ENCODE measurements at places on chromosomes 2 and 18.

- DNase-seq, result no peak
These were observed 57.7 kb upstream of the SLC1A4 start for GRCh38 chr2:64931246-64932115.

GRCh38 chr2:50241282-50241681 is 790.6 kb downstream of the NRXN1 start:
- no peak for DNase-seq

GRCh38 chr2:171822525-171823322 is 71.3 kb downstream of the SLC25A12 start:
- DNase-seq, result no peak

- no peak for DNase-seq
These were observed 11.9 kb downstream of the IL18R1 start for GRCh38 chr2:102367331-102367971.

GRCh38 chr2:32977228-32977758 is 30.5 kb downstream of the LTBP1 start:
- no peak for DNase-seq

- no peak for DNase-seq
These were observed 451.3 kb upstream of the VWC2L start for GRCh38 chr2:213959589-213959988.

DNA sequence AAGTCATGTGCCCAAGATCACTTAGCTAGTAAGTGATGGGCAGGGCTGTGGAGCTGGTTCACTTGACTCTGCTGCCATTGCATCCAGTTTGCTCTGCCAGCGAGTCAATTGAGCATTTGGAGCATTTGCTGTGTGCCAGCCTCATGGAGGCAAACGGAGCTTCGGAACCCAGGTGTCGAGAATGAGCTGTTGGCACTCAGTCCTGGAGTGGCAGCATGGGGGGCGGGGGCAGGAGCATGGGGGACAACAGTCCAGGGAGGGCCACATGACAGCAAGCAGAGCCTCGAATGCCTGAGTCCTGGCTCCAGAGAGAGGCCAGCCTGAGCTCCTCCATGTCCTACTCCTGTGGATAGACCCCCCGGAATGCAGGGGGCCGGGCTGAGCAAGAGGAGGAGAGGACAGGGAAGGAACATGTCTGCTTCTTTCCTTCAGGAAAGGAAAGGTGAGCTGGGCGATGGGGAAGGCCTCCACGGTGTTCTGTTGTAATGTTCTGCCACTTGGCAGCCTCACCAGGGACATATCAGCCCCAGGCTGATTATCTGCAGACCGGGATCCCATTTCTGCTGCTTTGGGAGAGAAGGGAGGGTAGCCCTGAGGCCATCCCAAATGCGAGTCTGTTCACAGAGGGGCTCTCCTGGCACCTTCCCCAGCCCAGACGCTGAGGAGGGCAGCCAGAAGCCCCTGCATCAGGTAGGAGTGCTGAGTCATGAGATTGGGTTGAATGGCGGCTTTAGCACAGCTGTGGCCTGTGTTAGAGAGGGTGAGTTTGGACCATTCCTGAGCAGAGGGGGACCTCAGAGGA is 59.6 kb downstream of the HPCAL1 start:
- DNase-seq, result no peak

GRCh38 chr2:96138179-96139145 is at the start of gene ASTL:
TSS of gene ASTL (minus strand) at chr2:96138502. CDS start at chr2:96138436, 66 bp downstream.
- DNase-seq, result no peak

DNA sequence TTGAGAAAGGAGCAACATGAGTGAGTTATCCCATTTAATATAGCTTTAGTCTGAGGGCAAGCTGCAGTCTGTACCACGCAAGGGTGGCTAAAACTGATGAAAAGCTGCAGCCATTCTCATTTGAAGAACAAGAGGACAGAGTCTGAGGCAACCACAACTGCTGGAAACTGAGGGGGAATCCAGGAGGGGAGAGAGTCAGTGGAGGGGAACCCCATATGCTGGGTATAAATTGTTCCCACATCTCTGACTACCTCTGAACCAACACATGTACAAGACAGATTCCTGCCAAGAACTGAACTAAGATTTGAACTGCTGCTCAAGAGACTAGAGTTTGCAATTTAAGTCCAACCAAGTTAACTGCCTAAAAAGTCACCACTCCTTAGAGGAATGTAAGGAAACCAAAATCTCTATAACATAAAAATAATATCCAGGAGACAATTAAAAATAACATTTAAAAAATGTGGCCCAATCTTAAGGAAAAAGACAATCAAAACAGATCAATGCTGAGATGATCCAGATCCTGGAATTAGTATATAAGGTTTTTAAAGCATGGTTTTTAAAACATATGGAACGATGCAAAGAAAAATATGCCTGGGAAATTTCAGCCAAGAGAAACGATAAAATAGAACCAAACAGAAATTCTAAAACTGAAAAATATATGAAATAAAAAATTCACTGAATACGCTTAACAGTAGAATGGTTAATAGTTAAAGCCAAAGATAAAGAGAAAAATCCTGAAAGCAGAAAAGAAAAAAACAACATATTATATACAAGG is 11.2 kb downstream of the CWC22 start:
- no peak for DNase-seq

DNA sequence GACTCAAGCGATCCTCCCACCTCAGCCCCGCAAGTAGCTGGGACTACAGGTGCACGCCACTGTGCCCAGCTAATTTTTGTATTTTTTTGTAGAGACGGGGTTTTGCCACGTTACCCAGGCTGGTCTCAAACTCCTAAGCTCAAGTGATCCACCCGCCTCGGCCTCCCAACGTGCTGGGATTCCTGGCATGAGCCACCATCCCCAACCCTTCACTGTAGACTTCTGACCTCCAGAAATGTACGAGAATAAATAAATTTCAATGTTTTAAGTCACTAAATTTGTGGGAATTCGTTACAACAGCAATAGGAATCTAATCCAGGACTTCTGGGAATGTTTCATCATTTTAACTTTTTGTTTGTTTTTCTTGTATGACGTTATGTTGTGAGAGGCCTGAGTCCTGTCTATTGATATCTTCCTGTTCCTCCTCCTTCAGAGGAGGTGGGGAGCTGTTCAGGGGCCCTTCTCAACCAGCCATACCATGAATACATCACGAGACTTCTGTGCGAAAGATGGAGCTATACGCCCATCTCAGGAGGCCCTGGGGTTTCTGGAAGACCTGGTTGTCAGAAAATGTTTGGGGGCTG is 40.0 kb downstream of the TEX44 start:
- no peak for DNase-seq

GRCh38 chr2:1987379-1987778 is 243.1 kb upstream of the PXDN start:
- no peak for DNase-seq

DNA sequence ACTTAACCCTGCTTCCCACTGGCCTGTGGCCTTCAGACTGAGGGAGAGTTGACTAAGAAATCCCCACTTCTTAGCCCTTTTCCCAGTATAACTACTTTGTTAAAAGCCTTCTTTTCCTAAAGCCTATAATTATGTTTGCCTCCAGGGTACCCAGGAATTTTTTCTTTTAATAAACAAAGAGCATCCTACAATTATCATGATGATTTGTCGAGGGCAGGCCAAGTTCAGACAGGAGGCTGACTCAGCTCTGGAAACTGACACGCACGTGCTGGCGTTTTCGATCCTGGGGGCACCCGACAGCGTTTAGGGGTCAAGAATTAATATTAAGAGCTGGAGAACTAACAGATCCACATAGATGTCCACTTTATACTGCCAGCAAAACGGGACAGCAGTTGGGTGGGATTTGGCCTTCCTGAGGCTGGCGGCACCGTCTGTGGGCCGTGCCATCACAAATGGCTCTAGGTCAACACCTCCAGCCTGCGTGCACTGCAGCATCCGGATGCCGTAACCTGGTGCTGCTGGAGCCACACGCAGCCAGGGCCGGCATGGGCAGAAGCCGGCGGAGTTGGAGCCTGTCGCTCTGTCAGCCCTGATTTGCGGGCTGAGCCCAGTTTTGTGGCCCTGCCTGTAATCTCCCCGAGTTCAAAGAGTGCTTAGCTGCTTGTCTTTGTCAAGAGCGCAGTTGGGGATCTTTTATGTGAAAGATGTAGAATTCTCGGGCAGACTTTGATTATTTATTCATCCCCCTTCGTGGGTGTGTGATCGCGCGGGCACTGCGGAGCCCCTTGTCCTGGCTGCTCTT is 191.0 kb downstream of the GLI2 start:
- DNase-seq, result no peak

GRCh38 chr18:67151366-67151765 is 365.2 kb downstream of the DSEL start:
- DNase-seq, result no peak

DNA sequence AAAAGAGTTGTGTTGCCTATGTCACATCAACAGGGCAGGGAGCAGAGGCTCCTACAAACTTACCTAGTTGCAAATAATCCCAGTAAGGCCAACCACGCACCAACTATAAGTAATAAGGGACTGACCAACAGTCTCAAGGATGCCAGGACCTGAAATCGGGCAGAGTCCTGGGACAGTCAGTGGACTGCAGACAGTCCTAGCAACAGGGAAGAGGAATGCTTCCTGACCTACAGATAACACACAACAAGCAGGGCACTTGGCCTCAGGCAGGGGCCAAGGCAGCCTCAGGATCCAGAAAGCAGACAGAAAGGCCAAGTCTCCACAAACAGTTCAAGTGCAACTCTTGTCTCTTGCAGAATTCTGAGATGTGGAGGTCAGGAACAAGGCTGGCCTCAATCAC is 56.2 kb downstream of the GALNT14 start:
- no peak for DNase-seq

GRCh38 chr2:222769446-222769845 is 91.4 kb upstream of the ACSL3 start:
- DNase-seq, result no peak

GRCh38 chr2:182715121-182715891 is 751 bp upstream of the DNAJC10 start:
- no peak for DNase-seq

DNA sequence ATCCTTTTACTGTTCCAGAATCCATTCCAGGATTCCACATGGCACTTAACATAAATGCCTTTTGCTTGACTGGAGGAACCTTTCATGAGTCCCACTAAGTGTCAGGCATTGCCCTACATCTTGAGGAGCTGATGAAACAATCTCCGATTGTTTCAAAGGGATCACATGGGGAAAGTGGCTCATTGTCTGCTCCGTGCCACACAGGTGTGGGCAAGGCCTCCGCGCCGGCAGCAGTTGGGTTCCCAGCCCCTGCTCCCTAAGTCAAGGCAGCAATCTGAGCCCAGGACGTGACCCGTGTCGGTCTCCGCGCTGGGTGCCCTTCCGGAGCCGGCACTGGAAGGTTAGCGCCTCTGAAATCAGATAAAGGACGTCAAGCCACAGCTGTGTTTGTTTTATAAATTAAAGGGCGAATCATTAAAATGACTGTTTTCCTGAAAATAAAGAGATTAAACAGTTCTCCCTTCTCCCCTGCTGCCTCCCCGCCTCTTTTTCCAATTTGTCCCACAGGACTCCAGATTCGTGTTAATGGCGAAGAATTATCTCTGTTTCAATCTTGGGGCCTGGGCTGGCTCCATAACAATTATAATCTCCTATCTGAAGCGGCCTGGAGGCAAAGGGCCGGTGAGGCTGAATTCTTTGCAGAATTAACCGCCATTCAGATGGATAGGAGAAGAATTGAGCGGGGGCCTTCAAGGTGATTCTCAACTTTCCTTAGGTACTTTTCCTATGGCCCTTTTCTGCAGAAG is 84.3 kb upstream of the FZD7 start:
- no peak for DNase-seq

- no peak for DNase-seq
These were observed 44.9 kb upstream of the ASB18 start for GRCh38 chr2:236308855-236309668.

DNA sequence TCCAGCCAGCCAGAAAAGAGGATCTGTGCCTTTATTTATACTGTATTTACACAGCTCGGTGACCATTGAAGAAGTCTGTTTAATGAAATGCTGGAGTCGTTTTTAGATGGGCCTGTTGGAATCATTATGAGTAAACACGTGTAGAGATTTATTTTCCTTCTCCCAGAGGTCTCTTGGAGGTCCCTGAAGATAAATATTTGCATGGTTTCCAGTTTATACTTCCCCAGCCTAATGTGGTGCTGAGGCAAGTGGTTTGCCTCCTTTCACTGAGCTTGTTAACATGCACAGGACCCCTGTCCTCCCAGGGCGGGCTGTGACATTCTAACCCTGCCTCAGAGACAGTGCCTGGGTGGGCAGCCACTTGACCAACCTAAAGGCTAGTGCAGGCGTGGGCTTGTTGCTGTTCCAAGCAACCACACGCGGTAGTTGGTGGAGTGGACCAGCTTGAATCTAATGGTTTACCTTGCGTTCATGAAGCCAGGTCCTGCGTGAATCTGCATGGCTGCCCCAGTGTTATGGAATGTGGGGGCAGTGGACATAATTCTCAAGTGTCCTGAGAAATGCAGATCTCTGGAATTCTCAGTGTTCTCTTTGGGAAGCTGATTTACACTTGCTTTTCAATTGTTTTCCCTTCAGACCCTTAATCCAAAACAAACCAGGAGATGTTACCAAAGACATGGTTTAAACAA is 130.2 kb upstream of the DLX2 start:
- DNase-seq, result no peak

GRCh38 chr2:103292573-103292972 is 530.7 kb downstream of the TMEM182 start:
- no peak for DNase-seq
